Calu3 (cell line): ENCODE measurements at places on chromosomes 4 and X. TPM values are rescaled to one million over a fixed set of nuclear protein-coding genes. Genes with fewer than 3 reads are reported as not detected.

- no peaks in the 10 kb centered on the region for H3K27me3 ChIP-seq
- H3K4me1 ChIP-seq: no peaks in the 10 kb centered on the region
- H3K36me3 ChIP-seq: no peaks in the 10 kb centered on the region
- DNase-seq: no peak
- H3K4me3 ChIP-seq: no peak overlapping the region
These were observed 167.6 kb upstream of the CXorf66 start for GRCh38 chrX:140132937-140133336.

Gene UGT2B10
- total RNA-seq: not detected in 2 replicates

GRCh38 chrX:150715184-150715583, 22.0 kb downstream of the MTMR1 start:
- no peak overlapping the region for H3K27ac ChIP-seq
- H3K27me3 ChIP-seq: no peaks in the 10 kb centered on the region
- no peak for DNase-seq
- H3K4me3 ChIP-seq: no peak overlapping the region
- H3K36me3 ChIP-seq: peaks cover 6% of the 10 kb centered on the region

Gene PPP1R2C
- not detected in 2 replicates for total RNA-seq

DNA sequence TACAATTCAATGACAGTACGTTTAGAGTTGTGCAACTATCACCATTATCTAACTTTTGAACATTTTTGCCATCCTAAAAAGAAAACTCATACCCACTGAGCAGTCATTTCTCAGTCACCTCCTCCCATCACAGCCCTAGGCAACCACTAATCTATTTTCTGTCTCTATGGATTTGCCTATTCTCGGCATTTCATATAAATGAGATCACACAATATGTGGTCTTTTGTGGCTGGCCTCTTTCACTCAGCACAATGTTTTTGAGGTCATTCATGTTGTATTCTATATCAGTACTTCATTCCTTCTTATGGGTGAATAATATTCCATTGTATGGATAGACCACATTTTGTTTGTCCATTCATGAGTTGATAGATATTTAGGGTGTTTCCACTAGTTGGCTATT, 103.0 kb downstream of the PPEF1 start:
- H3K4me1 ChIP-seq: no peaks in the 10 kb centered on the region
- H3K27me3 ChIP-seq: no peaks in the 10 kb centered on the region
- no peak overlapping the region for H3K27ac ChIP-seq
- H3K4me3 ChIP-seq: no peak overlapping the region
- no peaks in the 10 kb centered on the region for H3K36me3 ChIP-seq

GRCh38 chr4:69167300-69167699, 47.2 kb downstream of the UGT2B11 start:
- H3K27ac ChIP-seq: peak overlapping the region; percentile 51
- peaks cover 7% of the 10 kb centered on the region for H3K36me3 ChIP-seq
- no peak overlapping the region for H3K4me3 ChIP-seq
- DNase-seq: no peak
- peaks cover 18% of the 10 kb centered on the region for H3K4me1 ChIP-seq

- no peak overlapping the region for H3K4me3 ChIP-seq
- DNase-seq: no peak
- H3K27me3 ChIP-seq: no peaks in the 10 kb centered on the region
- no peaks in the 10 kb centered on the region for H3K36me3 ChIP-seq
These were observed 43.3 kb upstream of the STAG2 start for GRCh38 chrX:123918106-123918721.

Gene IL13RA1
- 60.4 and 67.8 TPM in 2 replicates for total RNA-seq

Gene CCSER1
- 6.2 and 7.1 TPM in 2 replicates for total RNA-seq

DNA sequence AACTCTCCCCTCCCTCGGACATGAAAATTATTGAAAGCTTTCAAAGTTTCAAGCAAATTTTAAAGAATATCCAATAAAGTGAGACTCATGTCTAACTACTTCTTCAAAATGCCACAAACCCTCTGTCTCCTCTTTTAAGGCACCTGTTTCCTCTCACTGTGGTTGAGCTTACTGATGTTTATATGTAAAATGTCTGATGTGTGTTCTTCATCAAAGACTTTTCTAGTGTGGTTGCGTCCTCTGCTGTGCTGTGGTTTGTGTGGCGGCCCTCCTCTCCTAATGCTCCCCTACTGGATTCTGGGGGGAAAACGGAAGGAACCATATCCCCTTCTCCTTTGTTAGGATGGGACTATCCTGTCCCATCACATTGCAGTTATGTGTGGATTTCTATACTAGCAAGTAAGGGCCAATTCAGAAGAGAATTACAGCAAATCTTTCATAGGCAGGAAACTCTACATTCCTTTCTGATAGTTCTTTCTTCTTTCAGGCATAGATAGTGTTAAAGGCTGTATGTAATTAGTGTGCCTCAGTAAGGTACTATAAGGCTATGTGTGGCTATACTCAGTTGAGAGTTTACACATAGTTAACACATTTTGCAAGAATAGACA, 221.0 kb upstream of the GPRIN3 start:
- H3K4me3 ChIP-seq: no peak overlapping the region
- no peak for DNase-seq
- H3K4me1 ChIP-seq: no peaks in the 10 kb centered on the region

DNA sequence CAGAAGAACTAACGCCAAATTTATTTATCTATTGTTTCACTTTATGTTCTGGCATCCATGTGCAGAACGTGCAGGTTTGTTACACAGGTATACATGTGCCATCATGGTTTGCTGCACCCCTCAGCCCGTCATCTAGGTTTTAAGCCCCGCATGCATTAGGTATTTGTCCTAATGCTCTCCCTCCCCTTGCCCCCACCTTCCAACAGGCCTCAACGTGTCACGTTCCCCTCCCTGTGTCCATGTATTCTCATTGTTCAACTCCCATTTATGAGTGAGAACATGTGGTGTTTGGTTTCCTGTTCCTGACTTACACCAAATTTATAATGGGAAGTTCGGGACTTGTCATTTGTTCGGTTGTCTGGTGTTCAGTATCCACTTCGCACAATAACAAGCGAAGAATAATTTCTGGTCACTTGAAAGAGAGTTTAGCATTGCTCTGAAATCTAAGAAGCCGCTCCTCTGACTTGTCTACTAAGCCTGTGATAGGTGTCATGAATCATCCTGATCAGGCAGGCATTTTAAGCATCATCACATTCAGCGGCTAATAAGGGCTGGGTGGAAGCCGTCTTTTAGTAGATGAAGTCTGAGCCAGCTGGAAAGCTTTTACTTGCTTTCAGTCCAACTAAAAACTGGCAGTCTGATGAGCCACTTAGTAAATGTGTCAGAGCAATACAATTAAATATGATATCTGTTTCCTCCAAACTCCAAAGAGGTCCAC, 1065.7 kb upstream of the PABPC4L start:
- H3K27me3 ChIP-seq: no peaks in the 10 kb centered on the region
- no peak overlapping the region for H3K4me3 ChIP-seq
- H3K36me3 ChIP-seq: no peaks in the 10 kb centered on the region
- no peaks in the 10 kb centered on the region for H3K4me1 ChIP-seq

DNA sequence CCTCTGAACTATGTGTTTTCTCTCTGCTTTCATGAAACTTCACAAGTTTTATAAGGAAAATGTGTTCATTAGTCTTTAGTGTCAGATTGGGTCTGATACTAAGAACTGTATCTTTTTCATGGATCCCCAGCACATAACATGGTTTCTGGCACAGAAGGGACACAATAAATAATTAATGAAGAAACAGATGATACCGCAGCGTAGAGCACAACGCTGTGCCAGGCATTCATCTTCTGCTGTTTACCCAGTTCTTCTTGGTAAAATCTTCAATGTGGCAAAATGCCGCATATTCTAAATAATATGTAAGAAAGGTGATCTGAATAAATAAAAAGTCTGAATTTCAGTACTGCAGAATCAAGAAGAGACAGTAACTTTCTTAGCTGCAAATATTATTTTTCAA, 12.3 kb downstream of the SCARB2 start:
- no peak overlapping the region for H3K27ac ChIP-seq
- peaks cover 24% of the 10 kb centered on the region for H3K4me1 ChIP-seq
- no peaks in the 10 kb centered on the region for H3K27me3 ChIP-seq
- peaks cover 5% of the 10 kb centered on the region for H3K36me3 ChIP-seq
- H3K4me3 ChIP-seq: no peak overlapping the region

- no peaks in the 10 kb centered on the region for H3K27me3 ChIP-seq
- H3K36me3 ChIP-seq: no peaks in the 10 kb centered on the region
- no peak overlapping the region for H3K27ac ChIP-seq
- no peaks in the 10 kb centered on the region for H3K4me1 ChIP-seq
- H3K4me3 ChIP-seq: no peak overlapping the region
These were observed 2197.0 kb downstream of the ARAP2 start for GRCh38 chr4:34047363-34047762.

DNA sequence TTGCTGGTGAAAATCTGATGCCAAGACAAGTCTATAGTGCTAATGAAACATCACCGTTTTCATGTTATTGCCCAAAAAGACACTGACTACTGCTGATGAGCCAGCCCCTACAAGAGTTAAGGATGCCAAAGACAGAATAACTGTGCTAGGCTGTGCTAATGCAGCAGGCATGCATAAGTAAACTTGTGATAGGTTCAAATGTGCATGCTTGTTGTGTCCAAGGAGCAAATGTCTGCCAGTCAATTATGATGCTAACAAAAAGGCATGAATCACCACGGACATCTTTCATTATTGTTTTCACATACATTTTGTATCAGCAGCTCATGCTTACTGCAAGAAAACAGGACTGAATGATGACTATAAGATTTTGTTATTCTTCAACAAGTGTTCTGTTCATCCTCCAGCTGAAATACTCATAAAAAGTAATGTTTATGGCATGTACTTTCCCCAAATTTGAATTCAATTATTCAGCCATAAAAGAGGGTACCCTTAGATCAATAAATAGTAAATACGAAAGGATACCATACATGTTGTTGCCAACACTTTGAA, 306.9 kb upstream of the ARSJ start:
- DNase-seq: no peak
- H3K4me3 ChIP-seq: no peak overlapping the region
- no peak overlapping the region for H3K27ac ChIP-seq
- H3K4me1 ChIP-seq: no peaks in the 10 kb centered on the region

DNA sequence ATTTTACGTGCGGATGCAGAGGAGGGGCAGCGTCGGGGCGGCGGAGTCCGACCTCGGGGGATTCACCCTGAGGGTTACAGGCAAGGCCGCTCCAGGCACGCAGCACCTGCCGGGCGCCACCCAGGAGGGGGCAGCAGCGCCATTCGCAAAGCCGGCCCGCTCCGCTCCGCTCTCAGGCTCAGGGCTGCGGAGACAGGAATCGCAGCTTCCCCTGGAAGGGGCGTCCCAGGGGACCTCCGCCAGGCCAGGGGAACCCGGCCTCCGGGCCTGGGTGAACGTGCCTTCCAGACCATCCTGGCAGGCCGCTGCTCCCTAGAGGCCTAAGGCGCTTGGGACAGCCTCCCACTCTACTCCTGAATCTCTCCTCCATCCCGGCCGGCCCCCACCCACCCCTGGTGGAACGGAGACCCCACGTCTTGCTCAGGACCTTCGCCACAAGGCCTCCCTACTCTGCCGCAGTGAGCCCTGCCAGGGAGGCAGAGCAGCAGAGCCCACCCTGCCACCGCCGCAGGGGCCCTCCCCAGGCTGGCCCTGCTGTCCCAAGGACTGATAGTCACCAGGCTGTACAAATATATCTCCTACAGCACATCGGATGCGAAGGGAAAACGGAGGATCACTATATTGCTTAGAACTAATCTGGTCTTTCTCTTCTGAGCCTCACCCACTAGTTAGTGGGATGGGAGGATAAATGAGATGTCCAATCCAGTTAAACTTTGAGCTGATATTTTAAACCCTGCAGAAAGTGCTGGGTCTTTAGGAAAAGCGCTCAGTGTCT, 115.0 kb downstream of the SMIM20 start:
- H3K4me3 ChIP-seq: peak overlapping the region; percentile 65
- H3K36me3 ChIP-seq: no peaks in the 10 kb centered on the region
- H3K4me1 ChIP-seq: no peaks in the 10 kb centered on the region
- peak; percentile 78 for DNase-seq
- H3K27ac ChIP-seq: no peak overlapping the region
- peaks cover 26% of the 10 kb centered on the region for H3K27me3 ChIP-seq

- H3K36me3 ChIP-seq: no peaks in the 10 kb centered on the region
- H3K27ac ChIP-seq: no peak overlapping the region
- H3K4me1 ChIP-seq: no peaks in the 10 kb centered on the region
- no peaks in the 10 kb centered on the region for H3K27me3 ChIP-seq
These were observed 104.6 kb downstream of the PPP1R2C start for GRCh38 chrX:42673301-42673810.

DNA sequence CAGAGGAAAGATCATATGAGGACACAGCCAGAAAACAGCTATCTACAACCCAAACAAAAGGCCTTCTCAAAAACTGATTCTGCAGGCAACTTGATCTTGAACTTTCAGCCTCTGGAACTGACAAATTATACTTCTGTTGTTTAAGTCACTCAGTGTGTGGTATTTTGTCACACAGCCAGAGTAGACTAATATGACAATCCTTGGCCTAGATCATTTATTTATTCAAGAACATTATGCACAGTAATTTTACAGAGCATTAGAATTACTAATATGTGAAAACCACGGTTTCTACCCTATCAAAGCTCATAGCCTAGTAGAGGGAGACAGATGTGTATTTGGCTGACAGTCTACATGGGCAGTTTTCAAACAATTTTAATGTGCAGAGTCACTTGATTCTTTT, 167.8 kb upstream of the PCDH18 start:
- H3K4me1 ChIP-seq: peaks cover 7% of the 10 kb centered on the region
- H3K36me3 ChIP-seq: no peaks in the 10 kb centered on the region
- no peaks in the 10 kb centered on the region for H3K27me3 ChIP-seq
- DNase-seq: no peak
- H3K4me3 ChIP-seq: no peak overlapping the region

Gene GPR173
- total RNA-seq: 0.68 and 0.78 TPM in 2 replicates

- peak within 1 kb of the TSS; percentile 46 for H3K4me3 ChIP-seq
- H3K36me3 ChIP-seq: peaks cover 10% of the 10 kb centered on the region
- peak; percentile 54 for DNase-seq
- no peak within 1 kb of the TSS for H3K27ac ChIP-seq
- no peaks in the 10 kb centered on the region for H3K27me3 ChIP-seq
These were observed at the start of gene FGFR3 for GRCh38 chr4:1792832-1793495. FGFR3 (plus strand) TSS chr4:1793293; CDS start chr4:1793935, 642 bp downstream.

Gene TCEAL2
- not detected in 2 replicates for total RNA-seq

DNA sequence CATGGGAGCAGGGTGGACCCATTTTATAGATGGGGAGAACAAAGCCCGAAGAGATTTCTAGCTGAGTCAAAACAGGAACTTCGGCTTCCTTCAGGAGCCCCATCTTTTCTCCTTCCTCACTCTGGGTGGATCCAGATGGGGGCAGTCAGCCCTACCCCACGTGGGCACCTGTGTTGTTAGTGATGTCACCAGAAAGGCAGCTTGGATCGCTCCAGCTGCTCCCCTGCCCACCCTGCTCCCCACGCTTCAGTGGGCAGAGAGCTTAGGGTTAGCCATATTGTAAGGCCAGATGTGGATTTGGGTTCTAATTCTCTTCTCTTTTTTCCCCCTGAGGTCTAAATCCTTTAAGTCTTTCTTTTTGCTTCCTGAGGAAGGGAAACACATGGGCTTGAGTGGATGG, 132.3 kb upstream of the PJA1 start:
- no peak for DNase-seq
- H3K27me3 ChIP-seq: peaks cover 52% of the 10 kb centered on the region
- no peaks in the 10 kb centered on the region for H3K36me3 ChIP-seq
- no peak overlapping the region for H3K27ac ChIP-seq
- no peaks in the 10 kb centered on the region for H3K4me1 ChIP-seq

- DNase-seq: peak; percentile 51
- H3K4me1 ChIP-seq: no peaks in the 10 kb centered on the region
These were observed at the start of gene SYTL4 for GRCh38 chrX:100731441-100732281. SYTL4 (minus strand) TSS chrX:100732121; CDS start chrX:100702037, 30,084 bp downstream.

GRCh38 chrX:133880032-133880443, 105.4 kb downstream of the GPC3 start:
- peaks cover 6% of the 10 kb centered on the region for H3K4me1 ChIP-seq
- no peaks in the 10 kb centered on the region for H3K36me3 ChIP-seq
- no peaks in the 10 kb centered on the region for H3K27me3 ChIP-seq
- H3K4me3 ChIP-seq: no peak overlapping the region
